ENCODE measurements at places on chromosomes 12 and 14.

DNA sequence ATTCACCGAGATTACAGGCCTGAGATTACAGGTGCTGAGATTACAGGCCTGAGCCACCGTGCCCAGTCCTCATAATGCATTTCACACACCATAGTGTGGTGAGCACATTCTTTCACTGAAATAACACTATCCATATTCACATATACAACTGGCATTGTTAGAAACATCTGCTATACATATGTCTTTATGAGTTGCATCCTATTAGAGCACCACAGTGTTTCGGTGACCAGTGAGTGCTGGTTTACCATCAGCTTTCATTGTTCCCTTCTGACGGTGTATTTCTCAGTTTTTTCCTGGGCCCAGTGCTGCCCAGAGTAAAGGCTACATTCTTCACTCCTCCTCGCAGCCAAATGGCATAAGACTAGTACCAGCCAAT, 96.2 kb upstream of the FGD4 start:
- peak; percentile 34 for DNase-seq

DNA sequence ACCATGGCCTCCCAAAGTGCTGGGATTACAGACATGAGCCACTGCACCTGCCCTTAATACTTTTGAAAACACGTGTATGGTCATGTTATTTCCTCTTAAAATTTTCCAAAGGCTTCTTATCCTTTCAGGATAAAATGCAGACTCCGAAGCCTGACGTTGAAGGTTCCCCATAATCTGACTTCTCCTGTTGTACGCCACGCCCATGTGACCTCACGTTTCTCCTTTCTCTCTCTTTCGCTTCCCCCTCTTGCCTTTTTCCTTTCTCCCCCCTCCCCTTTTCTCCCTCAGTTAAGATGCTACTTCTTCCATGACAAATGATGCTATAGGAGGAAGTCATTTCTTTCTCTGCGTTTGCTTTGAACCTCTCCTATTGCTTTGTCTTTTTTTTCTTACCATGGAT, 266.0 kb downstream of the FBXL14 start:
- DNase-seq: no peak

GRCh38 chr12:91785655-91786498, 359.8 kb downstream of the BTG1 start:
- no peak for DNase-seq

- no peak for DNase-seq
These were observed 130.3 kb upstream of the RASSF8 start for GRCh38 chr12:25828188-25828587.

GRCh38 chr12:123043536-123044001, 63.1 kb downstream of the ARL6IP4 start:
- DNase-seq: peak; percentile 89

DNA sequence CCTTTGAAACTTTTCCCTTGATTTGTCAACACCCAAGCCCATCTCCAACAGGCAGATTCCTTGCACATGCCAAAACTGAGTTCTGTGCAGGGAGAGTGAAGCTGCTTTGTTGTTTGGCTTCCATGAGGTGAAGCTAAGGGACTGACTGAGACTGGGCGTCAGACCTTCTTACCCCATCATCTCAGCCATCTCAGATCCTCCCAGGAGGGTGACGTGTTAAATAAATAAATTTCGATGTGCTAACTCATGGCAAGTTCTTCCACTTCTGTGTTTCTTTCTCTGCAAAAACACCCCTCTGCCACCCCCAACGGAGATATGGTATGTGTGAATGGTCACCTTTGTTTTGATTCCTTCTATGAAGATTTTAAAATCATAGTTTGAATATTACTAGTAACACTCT, 17.8 kb downstream of the UTP20 start:
- no peak for DNase-seq

DNA sequence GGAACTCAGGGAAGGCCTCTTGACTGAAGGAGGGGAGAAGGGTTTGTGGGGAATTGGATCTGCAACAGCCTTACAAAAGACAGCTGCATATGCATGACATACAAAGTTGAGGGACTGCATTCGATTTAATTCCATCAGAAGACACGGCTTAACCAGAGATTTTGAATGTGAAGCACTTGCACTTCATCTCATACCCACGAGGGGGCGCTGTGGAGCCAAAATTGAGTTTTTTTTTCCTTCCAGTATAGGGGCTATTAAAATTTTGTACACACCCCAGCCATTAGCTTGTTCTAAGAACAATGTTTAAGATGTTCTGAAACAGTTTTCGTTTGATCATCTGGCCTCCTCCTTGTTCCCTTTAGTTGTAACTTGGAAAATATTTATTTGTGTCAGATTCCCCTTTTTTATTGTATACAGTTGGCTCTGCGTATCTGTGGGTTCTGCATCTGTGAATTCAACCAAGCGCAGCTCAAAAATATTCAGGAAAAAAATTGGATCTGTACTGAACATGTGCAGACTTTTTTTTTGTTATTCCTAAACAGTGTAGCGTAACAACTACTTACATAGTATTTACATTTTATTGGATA, 1.6 kb downstream of the SUDS3 start:
- DNase-seq: peak; percentile 40

DNA sequence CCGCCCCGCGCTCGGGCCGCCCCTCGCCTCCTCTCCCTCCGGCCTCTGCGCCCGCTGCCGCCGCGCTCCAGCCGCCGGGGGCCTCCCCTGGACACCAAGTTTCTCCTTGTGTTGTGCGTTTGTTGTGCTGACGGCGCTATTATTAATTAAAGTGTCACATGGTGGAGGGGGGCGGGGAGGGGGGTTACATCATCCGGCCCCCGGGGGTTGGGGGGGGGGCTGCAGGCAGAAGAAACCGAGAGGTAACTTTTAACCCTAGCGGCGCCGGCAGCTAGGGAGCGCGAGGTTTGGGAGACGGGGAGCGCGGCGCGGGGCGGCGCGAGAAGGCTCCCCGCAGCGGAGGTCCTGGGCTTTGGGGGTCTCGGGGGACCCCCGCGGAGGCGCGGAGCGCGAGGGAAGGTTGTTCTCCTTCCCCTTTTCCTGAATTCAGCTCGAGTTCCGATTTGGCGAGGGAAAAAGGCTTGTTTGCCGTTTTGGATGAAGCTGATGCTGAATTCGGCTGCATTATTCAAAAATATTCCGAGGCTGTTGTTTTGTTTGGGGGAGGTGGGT, at the start of gene HRK:
TSS of gene HRK (minus strand) at position 117 of the 552 bp plus-strand sequence. CDS start 134 bp downstream, outside the sequence.
- no peak for DNase-seq

DNA sequence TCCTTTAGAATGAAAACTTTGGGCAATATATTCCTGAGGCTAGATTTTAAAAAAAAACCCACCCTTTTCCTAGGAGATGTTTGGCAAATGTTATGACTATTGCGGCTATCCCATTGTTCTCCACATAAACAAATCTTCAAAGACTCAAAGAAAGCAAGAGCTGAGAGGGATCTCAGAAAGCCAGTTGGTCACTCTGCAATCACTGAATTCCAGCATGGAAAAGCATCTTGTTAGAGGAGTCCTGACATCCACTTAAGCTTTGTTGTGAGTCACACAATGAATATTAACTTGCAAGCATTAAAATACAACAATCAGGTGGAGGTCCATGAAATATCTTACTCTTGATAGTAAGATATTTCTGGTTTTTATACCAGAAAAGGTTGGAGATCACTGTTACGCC, 11.0 kb upstream of the PTPRB start:
- DNase-seq: no peak
